Caki2 (cell line): ENCODE measurements at places on chromosomes 3 and 15. TPM values are rescaled to one million over a fixed set of nuclear protein-coding genes. Genes with fewer than 3 reads are reported as not detected.

DNA sequence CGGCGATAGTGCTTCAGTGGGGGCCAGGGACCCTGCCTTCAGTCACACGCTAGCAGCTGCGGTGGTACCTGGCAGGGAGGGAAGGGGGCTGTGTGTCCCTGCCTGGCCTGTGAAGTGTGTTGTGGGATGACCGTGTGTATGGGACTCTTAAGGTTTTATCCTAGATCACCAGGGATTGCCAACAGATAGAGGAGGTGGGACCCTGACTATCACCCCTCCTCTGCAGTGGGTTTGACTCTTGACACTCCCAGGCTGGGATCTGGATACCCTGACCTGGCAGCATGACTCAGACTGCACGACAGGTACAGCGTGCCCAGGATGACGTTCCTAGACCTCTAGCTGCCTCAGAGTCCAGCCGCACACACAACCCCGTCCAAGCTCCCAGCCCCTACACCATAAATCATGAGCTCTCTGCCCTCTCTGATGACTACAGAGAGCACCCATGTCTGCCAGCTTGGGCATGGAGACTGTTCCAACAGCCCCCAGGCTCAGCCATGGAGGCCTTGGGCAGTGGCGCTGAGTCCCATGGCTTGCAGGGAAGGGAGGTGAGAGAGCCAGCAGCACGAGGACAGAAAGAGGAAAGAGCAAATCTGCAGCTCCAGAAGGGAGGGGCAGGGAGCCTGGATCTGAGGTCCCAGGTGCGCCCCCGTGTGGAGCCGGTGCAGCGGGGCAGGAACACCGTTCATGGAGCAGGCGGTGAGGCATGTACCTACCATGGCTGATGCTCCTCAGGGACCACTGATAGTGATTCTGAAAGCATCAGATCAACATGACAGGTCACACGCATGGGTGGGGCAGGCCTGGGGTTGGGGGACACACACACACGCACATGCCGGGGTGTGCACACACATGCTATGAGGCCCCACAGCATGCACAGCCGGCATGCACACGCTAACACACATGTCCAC lies 71.0 kb downstream of the ADAMTS7 start:
- DNase-seq = no peak

GRCh38 chr3:65685621-65686235 lies 353.0 kb downstream of the MAGI1 start:
- no peak for DNase-seq

- DNase-seq = no peak
These were observed 93.5 kb downstream of the WDR72 start for GRCh38 chr15:53665930-53666329.

GRCh38 chr3:17050071-17050470 lies 165.3 kb downstream of the PLCL2 start:
- DNase-seq = no peak

GRCh38 chr3:140501061-140501769 lies 176.6 kb upstream of the TRIM42 start:
- DNase-seq = peak; percentile 11

GRCh38 chr3:39137435-39137936 lies 15.9 kb downstream of the CSRNP1 start:
- no peak for DNase-seq

DNA sequence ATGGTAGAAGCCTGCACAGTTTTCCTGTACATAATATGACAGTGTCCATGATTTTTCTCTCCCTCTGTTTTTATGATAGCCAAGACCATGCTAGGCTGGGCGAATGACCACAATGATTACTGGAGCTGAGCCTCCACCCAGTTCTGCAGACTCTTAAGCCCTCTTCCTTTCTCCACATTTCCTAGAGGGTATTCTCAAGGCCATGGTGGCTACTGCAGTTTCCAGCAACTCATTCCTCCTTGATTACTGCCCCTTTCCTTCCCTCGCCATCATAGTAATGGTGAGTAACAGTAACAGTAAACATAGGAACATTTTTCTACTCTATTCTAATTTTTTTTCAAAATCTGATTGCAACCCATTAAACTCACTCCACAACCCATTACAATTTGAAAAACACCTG lies 20.2 kb downstream of the TNIK start:
- DNase-seq = no peak

DNA sequence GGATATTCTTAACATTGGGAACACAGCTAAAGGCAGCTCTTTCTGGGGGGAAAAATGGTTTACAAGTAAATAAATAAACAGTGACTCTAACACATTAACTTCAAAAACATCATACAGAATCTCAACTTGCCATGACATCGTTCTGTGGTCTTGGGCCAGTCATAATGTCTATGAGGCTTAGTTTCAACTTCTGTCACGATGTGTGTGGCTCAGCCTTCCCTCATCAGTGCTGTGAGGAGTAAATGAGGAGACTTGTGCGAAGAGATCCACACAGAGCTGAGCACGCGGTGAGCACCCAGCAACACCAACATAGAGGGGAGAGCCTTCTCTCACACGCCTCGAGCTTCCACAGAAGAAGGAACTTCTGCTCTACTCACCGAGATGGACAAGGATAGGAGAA lies 49.0 kb downstream of the DZIP1L start:
- DNase-seq = no peak

- peak; percentile 30 for DNase-seq
These were observed 19.8 kb upstream of the ACAD9 start for GRCh38 chr3:128859630-128860029.

- DNase-seq = peak; percentile 78
These were observed 443 bp upstream of the NR2F2 start for GRCh38 chr15:96330064-96330449.

GRCh38 chr15:45402955-45403877 lies 24.9 kb upstream of the GATM start:
- peak; percentile 35 for DNase-seq

DNA sequence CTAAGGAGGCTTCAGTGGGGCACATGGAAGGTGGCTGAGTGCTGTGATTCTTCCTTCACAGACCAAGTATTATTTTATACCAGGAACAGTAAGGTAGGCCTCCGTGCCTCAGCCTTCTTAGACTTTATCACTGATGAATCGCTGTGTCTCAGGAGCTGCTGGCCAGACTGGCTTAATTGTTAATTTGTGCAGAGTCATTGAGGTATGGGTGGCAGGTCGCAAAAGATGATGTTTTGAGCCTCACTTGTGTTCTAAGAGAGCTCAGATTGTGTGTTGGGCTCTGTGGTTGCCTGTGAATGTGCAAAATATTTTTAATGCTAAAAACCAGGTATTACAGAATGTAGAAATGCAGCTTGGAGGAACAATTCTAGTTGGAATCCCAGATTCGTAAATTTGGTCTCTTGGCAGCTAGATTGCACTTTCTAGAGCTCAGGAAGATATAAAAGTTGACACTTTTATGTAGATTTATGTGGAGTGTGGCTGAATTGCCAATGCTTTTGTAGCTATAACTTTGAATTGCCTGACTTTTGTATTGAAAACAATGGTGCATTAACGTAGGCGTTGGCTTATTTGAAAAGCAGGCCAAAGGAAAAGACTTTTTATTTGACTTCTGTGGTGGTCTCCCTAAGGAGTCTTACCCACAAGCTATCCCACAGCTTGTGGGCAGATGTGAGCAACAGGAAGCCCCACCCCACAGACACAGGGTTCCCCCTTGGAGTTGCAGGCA lies 53.4 kb downstream of the LARS2 start:
- DNase-seq = peak; percentile 5

GRCh38 chr3:119817583-119818363 lies 35.9 kb downstream of the NR1I2 start:
- DNase-seq = no peak

DNA sequence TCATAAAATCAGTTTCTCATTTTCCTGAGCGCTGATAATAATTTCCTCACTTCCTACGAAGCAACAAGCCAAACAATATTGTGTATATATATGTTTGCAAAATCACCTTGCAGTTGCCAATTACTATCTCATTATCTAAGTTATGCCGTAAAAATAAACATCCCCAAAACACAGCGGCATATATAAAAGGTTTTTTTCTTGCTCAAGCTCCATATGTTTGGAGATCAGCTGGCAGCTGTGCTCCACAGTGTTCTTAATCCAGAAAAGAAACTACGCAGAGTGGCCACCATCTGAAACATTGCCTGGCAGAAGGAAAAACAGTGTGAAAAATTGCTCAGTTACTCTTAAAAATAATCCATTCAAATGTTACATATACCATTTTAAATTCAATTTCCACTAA lies 951.4 kb downstream of the PLOD2 start:
- no peak for DNase-seq

DNA sequence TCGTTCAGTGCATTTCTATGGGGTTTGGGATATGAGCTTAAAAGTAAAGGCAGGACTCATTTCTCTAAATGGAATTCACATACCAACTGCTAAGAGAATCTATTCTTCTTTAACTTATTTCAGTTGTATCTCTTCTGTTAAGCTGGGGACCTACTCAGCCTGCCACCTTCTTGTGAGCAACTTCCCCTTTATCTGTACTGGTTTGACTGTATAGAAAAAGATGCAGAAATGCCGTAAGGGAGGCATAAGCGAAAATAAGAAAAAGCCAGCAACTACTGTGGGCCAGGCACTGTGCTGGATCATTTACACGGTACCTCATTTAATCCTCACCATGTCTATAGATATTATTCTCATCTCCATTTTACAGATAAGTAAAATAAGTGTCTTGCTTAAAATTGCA lies 38.4 kb downstream of the RBMS3 start:
- DNase-seq = peak; percentile 19

DNA sequence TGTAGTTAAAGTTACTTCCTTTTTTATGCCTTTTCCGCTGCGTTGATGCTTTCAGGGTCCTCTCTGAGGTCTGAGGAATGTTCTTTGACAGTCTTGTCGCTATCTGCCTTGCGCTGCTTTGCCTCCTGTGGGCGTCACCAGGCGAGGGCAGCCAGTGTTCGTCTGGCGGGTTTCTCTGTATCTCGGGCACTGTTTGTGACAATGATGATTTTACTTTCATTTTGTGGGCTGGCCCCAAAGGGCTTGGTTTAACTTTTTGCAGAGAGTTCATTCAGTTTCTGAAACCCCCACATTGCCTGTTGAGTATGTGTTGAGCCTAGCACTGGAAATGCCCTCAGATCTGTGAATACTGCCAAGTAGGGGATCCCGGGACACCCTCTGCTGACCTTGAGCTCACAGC lies 24.6 kb upstream of the SACM1L start:
- no peak for DNase-seq

DNA sequence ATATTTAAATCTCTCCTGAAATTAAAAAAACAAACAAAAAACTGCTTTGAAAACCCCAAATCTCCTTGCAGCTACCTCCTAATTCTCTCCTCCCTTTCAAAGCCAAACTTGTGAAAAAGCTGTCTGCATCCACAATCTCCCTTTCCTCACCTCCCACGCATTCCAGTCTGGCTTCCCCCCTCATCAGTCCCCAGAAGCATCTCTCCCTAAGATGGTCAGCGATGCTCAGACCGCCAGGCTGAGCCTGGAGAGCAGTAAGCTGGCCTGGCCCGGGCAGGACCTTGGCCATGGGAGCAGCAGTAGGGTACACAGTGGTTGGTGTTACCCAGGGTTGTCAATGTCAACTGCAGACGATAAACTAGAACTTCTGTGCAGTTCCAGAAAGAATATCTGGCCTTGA lies 32.9 kb upstream of the BLM start:
- DNase-seq = no peak

- no peak for DNase-seq
These were observed 19.1 kb downstream of the KLF15 start for GRCh38 chr3:126337980-126338651.

Gene GOLGA6L26
- total RNA-seq = not detected in 2 replicates

Gene RARRES1
- not detected in 2 replicates for total RNA-seq

Gene SCN11A
- 0.03 TPM in 2 replicates for total RNA-seq

Gene ARRDC4
- total RNA-seq = 6.3 and 13.4 TPM in 2 replicates

Gene CCR3
- total RNA-seq = not detected in 2 replicates

Gene GRAMD1C
- 0.38 and 7.1 TPM in 2 replicates for total RNA-seq

Gene ACVR2B
- 1.3 and 1.4 TPM in 2 replicates for total RNA-seq
